ENCODE measurements at places on chromosomes 7 and 10.

GRCh38 chr10:24494236-24494635 is 229.5 kb downstream of the ARHGAP21 start:
- DNase-seq, result no peak

DNA sequence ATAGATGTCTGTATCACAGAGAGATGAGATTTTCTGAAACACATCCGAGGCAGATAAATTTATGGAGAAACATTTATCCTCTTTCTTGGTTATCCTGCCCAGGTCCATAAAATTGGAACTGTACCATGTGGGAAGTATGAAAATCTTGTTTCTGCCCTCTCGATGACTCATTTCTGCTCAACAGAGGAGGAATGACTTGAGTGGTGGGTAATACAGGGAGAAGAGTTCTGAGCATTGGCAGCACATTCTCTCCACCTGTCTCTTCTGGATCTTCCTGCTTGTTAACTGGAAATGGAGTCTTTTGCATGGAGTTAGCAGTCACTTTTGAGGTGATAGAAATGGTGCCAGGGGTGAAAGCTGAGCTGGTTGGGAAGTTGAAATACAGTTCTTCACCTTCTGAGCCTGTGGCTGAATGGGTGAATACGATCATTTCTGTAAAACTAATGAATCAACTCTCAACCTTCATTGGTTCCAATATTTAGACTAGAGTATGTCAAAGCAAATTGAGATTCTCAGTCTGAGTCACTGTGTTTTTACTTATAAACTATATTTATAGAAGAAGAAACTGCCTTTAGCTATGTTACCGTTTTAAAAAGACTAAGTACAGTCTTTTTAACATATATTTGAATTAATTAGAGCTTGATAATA is 945.5 kb downstream of the SORCS3 start:
- no peak for DNase-seq

GRCh38 chr7:49333180-49333881 is 409.0 kb downstream of the CDC14C start:
- DNase-seq, result no peak

DNA sequence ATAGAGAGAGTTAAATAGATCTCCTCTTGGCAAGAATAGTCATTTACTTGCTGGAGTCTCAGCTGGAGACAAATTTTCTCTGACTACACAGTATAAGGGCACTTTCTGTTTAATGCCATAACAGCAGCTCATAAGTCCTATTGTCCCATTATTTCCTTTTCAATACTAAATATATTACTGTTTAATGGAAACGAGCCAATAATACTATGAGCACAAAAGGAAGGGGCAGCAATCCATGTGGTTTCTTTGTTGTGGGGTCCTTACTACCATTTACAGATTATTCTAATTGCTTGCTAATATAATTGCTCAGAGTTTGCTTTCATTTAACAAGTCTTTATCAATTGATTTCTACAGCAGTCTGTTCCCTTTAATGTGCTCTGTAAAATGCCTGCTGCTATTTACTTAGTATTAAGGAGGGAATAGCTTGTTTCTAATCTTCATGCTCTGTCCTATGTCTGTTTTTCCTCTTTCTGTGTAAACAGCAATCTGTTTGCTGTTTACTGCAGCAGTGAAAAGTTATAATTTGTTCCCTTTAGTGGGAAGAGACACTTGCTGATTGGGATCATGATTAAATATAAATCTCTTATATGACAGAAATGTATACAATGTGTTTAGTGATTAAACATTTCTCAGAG is 296.2 kb upstream of the SMIM30 start:
- DNase-seq, result no peak

DNA sequence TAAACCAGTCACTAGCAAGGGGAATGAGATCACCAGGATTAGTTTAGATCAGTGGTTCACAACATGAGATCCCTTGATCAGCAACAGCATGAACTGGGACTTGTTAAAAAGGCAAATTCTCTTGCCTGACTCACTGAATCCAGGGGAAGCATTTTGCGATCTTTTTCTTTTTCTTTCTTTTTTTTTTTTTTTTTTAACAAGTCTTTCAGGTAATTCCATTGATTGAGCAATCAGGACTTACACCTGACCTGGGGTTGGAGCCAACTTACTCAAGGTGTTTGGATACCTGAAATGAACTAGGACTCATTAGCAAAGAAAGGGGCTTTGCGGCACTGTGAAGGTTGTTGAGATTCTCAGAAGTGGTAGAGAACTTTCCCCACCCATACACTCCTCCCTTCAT is 47.1 kb upstream of the PRR15 start:
- no peak for DNase-seq

DNA sequence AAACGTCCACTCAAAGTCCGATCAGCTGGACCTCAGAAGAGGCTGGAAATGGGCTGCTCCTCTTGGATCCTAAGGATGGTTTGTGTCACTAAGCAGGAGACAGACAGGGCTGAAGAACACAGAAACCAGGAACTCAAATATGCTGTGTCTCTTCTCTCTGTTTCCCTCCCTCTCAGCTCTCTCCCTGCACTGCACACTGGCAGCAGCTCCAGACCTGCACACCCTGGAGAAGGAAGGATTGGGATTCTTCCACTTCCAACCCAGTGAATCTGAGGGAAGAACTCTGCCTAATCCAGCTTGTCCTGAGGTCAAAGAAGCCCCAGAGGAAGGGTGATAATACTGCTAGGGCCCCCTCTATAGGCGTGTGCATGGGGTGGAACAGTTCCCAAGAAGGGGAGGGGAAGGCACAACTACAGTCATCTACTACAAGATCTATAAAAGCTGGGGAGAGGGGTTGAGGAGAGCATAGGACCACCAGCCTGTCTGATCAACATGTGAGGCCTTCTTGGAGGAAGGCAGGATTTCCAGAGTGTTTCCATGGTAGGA is 22.7 kb upstream of the ZCCHC24 start:
- no peak for DNase-seq

DNA sequence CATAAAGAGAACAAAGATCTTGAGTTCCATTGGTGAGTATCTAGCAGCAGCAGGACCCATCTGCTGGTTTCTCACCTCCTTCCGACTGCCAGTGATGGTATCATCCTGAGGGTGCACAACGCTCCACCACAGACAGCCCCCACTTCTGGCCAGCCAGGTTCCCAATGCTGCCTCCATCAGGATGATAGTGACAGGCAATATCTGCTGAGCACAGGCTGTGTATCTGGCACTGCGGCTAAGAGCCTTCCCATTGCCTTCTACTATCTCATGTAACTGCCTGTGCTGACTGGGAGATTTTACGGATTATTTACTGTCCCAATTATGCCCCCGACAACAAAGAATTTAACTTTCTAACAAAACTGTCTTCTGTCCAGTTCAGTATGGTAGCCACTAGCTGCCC is 352.4 kb upstream of the AOAH start:
- DNase-seq, result no peak

DNA sequence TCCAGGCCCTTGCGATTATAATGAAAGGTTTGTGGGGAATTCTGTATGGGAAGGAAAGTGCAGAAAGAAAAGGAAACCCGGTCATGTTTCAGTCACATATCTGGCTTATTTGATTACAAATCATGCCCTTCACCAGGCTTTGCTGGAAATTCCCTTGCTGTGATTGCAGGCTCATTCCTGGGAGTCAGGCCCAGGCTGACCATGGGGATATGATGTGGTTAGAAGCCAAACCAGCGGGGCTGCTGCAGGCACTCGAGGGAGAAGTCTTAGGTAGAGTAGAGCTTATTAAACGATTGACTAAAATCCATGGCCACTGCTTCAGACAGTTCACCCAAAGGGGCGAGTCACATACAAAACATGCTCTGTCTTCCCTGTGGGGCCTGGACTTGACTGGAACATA is 16.2 kb downstream of the PKD1L1 start:
- DNase-seq, result no peak

DNA sequence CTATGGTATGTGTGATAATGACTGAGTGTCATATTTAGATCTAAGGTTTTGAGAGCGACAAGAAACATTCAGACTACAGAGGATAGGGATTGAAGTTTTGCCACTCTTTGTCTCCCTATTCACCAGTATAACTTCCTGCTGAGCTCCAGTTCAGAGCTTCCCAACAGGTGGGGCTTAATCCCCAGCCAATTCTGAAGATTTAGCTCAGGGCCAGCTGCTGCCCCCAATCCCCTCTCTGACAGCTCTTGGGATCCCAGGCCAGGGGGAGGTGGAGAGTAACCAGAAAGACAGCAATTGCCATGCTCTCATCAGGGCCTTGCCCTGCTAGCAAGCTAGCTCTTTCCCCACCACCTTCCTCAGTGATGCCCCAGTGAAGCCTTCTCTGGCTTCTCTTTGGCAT is 57.8 kb downstream of the TRIL start:
- DNase-seq, result no peak

- DNase-seq, result no peak
Observed at GRCh38 chr10:56991591-56992069, 630.6 kb upstream of the ZWINT start.

- DNase-seq, result no peak
Observed at GRCh38 chr7:73423519-73424488, 9.8 kb upstream of the FZD9 start.

DNA sequence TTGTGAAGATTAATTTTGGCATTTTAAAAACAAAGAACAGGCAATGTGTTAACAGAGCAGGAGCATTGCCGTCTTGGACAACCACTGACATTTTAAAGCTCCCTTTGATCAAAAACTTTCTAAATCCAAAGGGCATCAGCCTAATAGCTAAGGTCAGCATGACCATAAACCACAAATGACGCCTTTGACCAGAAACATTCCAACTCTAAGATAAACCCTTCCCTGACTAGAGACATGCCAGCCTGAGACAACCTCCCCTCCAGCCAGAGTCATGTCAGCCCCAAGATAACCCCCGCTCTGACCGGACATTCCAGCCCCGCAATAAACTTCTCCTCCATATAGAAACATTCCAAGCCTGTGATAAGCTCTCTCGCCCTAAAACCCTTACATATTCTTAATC is 949.4 kb upstream of the POT1 start:
- DNase-seq, result no peak

DNA sequence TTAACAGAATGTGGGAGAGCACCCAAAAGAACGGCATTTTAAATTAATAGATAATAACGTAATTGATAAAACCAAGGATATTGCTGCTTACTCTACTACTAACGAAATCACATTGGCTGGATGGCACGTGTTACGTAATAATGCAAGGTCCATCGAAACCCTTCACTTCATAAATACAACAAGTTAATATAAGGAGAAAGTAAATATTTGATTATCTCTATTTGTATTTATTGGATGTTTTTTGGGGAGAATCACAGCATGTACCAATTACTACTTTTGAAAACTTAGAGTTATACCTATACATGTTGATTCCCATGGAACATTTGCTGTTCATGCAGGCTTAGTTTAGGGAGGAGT is 1.6 kb downstream of the PRKG1 start:
- no peak for DNase-seq

DNA sequence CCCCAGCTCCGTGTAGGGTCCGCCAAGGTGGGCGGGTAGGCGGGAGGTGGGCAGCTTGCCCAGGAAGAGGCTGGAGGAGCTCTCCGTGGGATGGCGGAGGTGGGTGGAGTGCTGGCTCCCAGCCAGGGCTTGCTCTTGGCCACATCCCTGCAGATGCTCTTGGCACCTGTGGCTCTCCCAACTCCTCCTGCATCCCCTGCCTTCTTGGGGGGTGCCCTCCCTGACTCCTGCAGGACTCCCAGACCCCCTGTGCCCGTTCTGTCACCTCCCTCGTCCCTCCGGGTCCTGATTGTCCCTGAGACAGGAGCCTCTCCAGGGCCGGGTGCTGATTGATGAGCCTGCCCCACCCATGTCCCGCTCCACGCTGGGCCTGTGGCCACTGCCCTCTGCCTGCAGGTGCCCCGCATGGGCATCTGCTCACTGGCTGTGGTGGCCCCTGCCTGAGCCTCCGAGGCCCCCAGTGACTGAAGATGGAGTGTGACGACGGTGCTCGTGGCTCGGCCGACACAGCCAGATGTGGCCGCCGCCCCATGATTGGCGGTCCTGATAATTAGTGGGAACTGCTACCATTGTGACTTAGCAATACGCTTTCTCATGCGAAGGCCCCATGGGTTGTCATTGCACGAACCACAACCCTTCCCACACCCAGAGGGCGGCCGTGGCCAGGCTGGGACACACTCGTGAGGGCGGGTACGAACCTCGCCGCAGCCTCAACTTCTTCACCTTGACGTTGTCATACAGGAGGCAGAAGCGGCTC is 23.6 kb downstream of the CFAP46 start:
- DNase-seq, result no peak

GRCh38 chr7:137585591-137585990 is 242.1 kb upstream of the PTN start:
- no peak for DNase-seq

GRCh38 chr7:31950091-31950755 is 120.0 kb downstream of the PDE1C start:
- DNase-seq, result no peak

GRCh38 chr7:124898531-124898930 is 31.1 kb downstream of the POT1 start:
- DNase-seq, result no peak

DNA sequence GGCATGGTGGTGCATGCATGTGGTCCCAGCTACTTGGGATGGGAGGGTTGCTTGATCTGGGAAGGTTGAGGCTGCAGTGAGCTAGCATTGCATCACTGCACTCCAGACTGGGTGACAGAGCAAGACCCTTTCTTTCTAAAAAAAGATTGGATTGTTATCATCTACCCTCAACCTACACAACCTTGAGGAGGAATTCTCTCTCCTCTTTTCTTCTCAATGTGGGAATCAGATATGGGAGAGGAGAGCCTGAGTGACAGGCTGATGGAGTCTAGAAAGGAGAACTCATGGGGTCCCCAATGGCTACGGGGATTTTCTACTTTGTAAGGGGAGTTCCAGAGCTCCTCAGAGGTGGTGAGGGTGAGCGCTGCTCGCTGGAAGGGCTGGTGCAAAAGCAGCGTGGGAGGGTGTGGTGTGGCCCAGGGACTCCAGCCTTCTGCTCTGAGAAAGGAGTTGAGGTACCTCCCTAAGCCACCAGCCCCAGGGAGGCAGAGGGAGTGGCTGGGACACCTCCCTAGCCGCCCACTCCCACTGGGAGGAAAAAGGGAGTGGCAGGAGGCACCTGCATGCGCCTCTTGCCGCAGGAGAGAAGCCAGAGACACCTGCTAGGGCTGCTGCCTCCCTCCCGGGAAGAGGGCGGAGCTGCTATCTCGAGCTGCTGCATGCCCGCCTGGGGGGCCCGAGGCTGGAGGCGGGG is 48.4 kb downstream of the GATA3 start:
- no peak for DNase-seq

GRCh38 chr7:122588621-122589020 is 110.3 kb downstream of the RNF133 start:
- DNase-seq, result no peak

GRCh38 chr10:52261362-52261761 is 52.7 kb upstream of the DKK1 start:
- no peak for DNase-seq

All from stimulated activated CD8-positive, alpha-beta memory T cell treated with anti-CD3 and anti-CD28 coated beads, Interleukin-7, amount 100 ng/mL, for 1 hour (primary cell).